ENCODE measurements at places on chromosomes 2 and 18. TPM values are rescaled to one million over a fixed set of nuclear protein-coding genes. Genes with fewer than 3 reads are reported as not detected.

The C2orf81 gene
- 1.5 TPM for total RNA-seq

DNA sequence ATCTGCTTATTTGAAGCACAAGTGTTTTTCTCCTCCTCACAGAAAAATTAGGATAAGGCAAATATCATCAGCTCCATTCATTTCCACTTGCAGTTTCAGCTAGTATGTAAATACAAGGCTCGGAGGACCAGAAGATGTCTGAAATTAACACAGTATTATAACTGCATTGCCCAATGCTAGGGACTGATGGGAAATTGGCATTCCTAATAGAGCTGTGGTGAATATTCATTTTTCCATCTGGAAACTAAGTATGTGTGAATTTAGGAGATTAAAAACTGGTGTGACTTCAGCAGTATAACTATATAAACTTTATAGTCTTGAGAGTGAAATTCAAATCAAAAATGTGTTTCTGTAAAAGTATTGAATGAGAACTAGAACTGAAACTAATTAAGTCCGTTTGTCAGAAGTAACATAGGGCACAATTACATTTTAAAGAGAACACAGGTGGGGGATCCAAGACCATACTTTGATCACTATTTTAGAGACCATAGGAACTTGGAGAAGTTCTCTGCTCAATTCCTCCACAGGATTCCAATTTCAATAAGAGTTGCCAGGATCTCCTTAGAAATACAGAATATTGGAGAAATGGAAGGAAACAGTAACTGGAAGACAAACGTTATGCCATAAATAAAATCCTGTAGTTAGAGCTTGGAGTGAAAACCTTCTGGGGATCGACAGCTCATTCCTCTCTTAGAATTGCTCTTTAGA, 12.1 kb upstream of the ITGA6 start:
- no peak for DNase-seq

The PLEK gene
- not detected for total RNA-seq

The ELOA2 gene
- not detected for total RNA-seq

DNA sequence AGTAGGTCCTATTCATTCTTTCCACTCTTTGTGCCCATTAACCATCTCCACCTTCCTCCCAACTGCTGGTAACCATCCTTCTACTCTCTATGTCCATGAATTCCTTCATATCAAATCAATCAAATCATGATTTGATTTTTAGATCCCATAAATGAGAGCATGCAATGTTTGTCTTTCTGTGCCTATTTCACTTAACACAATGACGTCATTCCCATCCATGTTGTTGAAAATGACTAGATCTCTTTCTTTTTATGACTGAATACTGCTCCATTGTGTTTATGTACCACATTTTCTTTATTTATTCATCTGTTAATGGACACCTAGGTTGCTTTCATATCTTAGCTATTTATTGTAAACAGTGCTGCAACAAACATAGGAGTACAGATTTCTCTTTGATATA, 827.3 kb upstream of the NRXN1 start:
- DNase-seq = no peak

Measured in fibroblast of lung (primary cell).